ENCODE measurements at places on chromosomes 12 and 14.

DNA sequence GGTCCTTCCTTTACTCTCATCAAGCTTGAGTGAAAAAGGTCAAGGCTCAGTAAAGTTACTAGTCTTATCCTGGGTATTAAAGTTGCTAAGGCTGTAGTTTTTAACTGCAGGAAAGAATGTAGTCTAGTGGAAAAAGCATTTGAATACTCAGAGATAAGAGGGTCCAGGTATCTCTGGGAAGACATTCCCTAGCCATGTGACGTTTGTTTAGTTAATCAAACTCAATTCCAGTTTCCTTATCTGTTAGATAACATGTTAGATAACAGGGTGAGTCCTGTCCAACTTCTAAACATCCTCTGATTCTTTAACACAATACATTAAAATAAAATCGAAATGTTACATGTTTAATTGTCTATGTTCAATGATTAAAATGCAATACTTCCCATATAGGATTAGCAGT lies 720.7 kb upstream of the LMO3 start:
- no peak for DNase-seq

DNA sequence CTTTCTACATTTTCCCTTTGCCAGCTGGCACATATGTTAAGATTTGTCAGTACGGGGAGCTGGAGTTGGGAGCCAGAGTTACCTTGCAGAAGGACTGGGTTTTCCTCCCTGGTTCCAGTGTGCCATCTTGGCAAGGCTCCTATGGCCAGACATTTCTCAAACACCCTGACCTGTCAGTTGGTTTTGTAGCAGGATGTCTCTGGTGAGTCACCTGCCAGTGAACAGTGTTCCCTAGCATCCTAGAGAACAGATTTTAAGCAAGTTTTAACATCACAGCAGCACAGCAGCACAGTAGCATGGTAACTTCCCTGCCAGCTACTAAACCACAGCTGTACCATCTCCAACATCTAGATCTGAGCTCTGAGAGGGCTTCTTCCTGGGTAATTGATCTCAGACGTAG lies 26.2 kb upstream of the KTN1 start:
- no peak for DNase-seq

DNA sequence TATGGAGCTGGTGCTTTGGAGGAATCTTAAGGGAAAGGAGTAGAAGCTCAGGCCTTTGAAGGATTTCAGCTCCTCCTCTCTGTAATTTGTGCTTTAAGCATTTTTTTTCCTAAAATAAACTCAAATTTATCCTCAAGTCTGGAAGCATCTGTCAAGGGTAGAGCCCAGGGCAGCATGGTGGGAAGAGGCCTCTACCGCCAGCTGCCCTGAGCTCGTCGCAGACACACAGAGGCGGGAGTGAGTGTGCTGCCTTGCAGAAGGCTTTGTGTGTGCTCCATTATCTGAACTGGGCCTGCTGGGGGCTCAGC lies 9.3 kb downstream of the DHRS2 start:
- DNase-seq = no peak

DNA sequence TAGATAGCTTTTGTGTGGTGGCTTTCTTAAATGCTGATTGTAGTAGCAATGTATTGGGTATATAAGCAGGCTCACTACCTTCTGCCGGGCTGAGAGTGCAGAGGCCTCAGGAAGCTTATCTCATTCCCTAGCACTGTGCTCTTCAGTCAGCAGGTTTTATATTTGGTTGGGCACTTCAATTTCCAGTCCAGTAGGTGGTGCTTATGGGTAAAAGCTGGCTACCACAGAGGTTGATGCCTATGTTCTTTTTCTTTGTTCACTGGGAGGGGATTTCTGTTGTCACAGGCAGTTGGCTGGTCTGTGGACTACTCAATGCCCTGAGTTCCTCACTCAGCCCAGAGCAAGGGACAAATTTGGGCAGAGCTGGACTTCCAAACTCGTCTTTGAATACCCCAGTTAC lies 43.0 kb upstream of the GLIPR1 start:
- no peak for DNase-seq

- DNase-seq = no peak
Measured at GRCh38 chr12:5204271-5204670, 160.6 kb downstream of the KCNA5 start.

- DNase-seq = no peak
Measured at GRCh38 chr12:12747278-12747677, 30.1 kb downstream of the CDKN1B start.

- no peak for DNase-seq
Measured at GRCh38 chr12:19909418-19909817, 458.9 kb upstream of the PDE3A start.

GRCh38 chr12:63276537-63277365 lies 125.8 kb upstream of the AVPR1A start:
- no peak for DNase-seq

DNA sequence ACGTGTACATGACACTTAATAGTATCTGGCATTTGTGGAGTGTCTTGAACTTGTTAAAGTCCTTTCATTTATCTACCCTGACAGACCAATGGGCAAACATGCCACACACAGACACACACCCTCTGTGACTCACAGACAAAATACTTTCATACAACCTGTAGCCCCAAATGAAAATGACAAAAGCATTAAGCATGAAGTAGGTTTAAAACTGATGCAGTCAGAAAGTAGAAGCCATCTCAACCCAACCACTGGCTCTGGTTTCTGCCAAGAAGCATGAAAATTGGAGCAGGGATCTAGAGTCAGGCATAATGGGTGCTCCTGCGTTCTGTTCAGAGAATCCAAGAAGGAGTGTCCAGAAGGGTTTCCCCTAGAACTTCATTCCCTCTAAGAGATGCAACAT lies 23.1 kb upstream of the KRT77 start:
- DNase-seq = no peak

DNA sequence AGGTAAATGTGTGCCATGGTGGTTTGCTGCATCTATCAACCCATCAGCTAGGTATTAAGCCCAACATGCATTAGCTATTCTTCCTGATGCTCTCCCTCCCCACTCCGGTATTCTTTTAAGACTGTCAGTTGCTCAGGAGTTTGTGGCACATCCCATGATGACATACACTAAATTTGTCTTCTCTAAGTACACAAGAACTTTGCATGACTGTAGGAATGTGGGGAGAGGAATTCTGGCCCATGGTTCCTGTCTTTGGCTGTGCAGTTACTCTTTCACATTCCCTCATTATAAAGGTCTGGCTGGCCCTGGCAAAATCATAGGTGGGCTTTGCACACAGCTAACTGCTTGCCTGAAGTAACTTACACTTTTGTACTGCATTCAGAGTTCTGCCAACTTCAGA lies 30.3 kb downstream of the HMGA2 start:
- DNase-seq = no peak

- DNase-seq = no peak
Measured at GRCh38 chr12:101923045-101923718, 45.8 kb downstream of the DRAM1 start.

DNA sequence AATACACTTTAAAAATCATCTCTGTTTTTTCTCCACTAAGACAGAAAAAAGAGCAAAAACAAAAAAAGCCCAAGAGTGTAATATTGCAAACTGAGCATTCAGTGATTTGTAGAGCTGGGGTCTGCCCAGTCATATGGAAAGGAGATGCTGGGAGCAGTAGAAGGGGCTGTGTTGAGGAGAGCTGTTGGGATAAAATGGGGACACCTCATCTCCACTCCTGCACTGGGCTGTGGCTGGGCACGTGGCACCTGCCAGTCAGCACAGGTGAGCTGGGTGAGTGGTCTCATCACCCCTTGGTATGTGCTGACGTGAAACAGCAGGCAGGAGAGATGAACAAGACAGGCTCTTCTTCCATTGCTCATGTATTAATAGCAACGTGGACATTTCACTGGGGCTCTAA lies 217.4 kb downstream of the C12orf42 start:
- DNase-seq = no peak

DNA sequence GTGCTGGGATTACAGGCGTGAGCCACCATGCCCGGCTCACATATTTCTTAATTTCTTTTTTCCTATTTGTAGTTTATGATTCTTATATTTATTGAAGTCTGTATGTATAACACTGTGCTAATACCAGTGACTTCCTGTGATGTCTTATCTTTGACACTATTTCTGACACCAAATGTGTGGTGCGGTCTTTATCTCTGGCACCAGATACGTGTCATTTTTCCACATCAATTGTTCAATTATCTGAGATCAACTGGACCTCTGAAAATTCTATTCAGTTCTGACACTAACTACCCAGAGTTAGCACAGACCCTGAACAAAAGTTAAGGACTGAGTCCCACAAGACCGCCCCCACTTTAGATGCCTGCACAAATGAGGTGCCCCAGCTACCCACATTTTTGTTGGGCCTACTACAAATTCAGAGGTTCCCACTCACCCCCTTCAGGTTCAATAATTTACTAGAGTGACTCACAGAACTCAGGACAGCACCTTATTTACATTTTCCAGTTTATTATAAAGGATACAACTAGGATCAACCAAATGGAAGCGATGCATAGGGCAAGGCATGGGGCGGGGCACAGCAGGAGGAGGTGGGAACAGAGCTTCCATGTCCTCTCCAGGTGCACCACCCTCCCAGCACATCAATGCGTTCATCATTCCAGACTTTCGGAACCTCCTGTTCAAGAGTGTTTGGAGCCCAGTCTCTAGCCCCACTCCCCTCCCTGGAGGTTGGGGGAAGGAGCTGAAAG lies 11.6 kb upstream of the SRSF9 start:
- DNase-seq = no peak

- no peak for DNase-seq
Measured at GRCh38 chr12:64665514-64665913, 55.2 kb downstream of the RASSF3 start.

DNA sequence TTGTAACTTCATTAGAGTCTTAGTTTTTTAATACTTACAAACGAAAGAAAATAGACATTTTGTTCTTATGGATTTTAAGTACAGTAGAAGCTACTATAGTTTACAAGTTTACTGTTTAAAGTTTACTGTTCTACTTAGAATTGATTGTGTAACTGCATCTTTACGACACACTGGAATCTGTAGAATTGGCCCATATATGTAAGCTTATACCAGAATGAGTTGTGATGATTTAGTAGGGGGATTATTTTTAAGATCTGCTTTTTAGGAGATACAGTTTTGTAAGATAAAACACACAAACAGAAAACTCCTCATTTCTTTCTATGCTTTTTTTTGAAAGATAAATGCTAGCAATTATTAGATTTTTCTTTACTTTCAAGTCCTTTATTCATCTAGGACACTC lies 30.2 kb upstream of the NAV3 start:
- DNase-seq = no peak

GRCh38 chr14:72559202-72559601 lies 334.7 kb downstream of the DPF3 start:
- DNase-seq = no peak

DNA sequence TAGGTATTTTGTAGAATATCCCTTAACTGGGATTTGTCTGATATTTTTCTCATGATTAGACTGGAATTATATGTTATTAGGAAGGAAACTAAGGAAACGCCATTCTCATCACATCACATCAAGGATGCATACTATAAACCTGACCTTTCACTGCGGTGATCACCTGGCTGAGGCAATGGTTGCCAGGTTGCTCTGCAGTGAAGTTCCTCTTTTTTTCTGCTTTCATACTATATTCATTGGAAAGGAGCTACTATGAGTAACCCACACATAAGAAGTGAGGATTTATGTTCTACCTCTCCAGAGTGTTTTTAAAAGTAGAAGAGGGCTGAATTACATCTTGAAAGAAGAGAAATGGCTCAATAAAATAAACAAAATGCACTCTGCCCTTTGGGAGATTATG lies 31.0 kb upstream of the GRIP1 start:
- DNase-seq = no peak

DNA sequence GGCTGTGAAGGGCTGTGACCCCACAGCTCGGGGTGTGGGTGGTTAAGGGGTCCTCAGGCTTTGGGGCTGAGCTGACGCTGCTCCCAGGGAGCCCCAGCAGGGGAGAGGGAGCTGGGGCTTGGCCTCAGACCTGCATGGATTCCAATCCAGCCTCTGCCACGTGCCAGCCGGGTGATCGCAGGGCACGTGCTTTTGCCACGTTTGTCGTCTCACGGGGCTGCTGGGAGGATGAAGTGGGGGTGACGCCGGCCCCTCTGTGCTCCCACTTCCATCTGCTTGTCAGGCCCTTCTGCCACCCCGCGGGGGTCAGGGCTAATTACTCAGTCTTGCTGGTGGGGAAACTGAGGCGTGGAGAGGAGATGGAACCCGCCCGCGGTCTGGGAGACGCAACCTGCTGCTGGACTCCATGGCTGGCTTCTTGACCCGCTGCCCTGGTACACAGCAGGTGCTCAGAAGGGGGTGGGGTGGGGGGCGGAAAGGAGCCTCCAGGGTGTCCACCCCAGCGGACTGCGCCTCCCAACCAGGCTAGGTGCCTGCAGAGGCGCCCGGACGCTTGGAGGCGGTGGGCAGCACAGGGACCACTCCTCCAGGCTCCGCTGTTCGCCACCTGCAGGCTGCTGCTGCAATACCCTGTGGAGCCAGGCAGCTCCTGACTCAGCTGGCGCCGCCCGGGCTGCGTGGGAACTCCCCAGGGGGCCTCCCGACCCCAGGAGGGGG lies 36.4 kb upstream of the PRIMA1 start:
- DNase-seq = no peak
